ENCODE measurements at places on chromosomes 1 and 21.

DNA sequence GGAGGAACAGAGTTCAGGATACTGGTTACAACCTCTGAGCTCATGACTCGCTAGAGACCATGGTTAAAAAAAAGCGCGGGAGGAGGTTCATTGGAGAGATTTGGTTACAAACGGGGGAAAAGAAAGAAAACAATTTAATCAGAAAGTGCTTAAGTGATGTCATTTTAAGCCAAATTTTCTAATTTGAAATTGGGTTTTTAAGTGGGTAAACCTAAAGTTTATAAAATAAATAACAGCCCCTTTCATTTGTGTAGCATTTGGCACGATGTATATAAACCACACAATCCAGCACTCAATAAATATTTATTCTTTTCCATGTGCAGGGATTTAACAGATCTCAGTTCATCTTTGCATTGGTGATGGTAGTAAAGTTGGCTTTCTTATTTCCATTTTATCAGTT, 7.0 kb upstream of the DPT start:
- DNase-seq = no peak

DNA sequence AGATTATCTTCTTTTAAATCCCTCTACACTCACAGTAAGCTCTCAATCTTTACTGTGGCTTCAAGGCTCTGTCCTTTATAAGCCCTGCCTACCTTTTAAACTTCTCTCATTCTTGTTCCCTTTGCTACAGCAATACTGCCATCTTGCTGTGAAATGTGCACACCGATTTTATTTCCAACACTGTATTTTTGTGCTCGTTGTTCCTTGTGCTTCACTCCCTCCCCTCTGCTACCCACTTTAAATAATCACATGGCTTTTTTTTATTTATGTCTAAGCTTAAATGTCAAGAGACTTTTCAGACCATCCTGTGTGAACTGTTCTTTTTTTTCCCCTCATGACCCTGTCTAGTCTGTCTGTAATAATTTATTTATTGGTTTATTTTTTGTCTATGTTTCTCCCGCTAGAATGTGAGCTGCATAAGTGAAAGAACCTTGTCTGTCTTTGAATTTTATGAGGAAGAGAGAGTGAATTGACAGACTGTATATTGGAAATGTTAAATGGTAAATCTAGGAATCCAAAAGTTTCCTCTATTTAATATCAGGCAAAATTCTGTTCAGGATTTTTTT, 45.7 kb downstream of the ABCD3 start:
- no peak for DNase-seq

GRCh38 chr1:118986555-118987467, 1.3 kb downstream of the TBX15 start:
- DNase-seq = no peak

- no peak for DNase-seq
Measured at GRCh38 chr1:229685149-229685548, 59.1 kb downstream of the URB2 start.

Data from frontal cortex (tissue), 4 donors.